Common myeloid progenitor, CD34-positive (primary cell): ENCODE measurements at places on chromosomes 12 and 14.

DNA sequence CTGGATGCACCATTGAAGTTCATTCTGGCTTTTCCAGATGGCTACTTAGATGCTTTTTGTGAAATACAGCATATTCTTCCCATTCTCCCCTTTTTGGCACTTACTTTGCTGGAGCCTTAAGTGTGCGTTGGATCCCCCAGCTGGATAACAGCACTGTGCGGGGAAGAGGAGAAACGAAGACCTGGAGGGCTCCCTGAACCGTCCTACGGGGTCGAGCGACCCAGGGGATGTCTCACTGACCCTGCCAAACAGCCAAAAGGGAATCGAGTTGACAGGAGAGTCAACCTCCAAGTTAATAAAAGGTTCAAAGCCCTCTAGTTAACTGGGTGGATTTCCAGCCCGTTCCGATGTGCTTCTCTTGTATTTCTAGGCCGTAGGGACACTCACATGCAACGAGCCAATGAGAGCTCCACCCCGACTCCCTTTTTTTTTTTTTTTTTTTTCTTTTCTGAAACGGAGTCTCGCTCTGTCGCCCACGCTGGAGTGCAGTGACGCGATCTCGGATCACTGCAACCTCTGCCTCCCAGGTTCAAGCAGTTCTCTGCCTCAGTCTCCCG, 1.0 kb upstream of the CAMKK2 start:
- DNase-seq = peak; percentile 38

- no peak for DNase-seq
These were observed 21.7 kb upstream of the JDP2 start for GRCh38 chr14:75406102-75406501.

- DNase-seq = peak; percentile 93
These were observed 17.5 kb downstream of the RAD51B start for GRCh38 chr14:67837011-67837624.

GRCh38 chr12:73531752-73532151, 1005.9 kb upstream of the ATXN7L3B start:
- peak; percentile 26 for DNase-seq

- peak; percentile 4 for DNase-seq
These were observed 162.4 kb upstream of the FSCB start for GRCh38 chr14:44669496-44669895.

GRCh38 chr12:57360468-57360867, 70.4 kb downstream of the R3HDM2 start:
- no peak for DNase-seq

GRCh38 chr14:35292770-35293561, 784 bp downstream of the PSMA6 start:
- no peak for DNase-seq

- DNase-seq = peak; percentile 74
These were observed 48.1 kb upstream of the BCL11B start for GRCh38 chr14:99320105-99320572.

GRCh38 chr14:66496911-66497310, 10.7 kb downstream of the CCDC196 start:
- DNase-seq = peak; percentile 74

- no peak for DNase-seq
These were observed 326.0 kb downstream of the PRKD1 start for GRCh38 chr14:29601616-29602015.

DNA sequence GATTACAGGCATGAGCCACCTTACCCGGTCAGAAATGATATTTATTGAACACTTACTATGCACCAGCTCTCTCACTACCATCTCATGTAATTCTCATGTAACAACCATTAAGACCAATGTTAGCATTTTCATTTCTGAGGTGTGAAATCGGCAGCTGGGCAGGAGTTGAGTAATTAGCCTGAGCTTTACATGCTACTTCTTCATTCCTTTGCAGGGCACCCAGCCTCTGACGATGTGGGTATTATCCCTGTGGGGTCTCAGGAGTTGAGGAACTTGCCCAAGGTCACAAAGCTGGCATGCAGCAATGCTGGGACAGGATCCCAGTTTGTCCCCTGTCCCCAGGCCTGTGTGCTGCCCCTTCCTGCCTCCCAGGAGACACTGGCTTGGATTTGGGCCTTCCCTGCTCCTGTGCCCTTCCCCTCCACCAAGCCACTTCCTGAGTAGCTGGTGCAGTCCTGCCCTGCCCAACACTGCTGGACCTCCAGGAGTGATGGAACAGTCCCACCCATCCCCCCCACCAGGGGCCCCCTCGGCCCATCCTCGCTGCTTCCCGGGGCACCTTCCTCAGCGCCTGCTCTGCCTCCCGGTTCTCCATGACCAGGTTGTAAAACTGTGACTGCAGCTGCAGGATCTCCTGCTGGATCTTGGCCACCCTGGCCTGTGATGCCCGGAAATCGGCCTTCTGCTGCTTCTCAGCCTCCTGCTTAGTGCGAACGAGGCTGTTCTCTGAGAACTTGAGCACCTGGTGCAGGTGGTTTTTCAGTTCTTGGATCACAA, 14.7 kb downstream of the RITA1 start:
- no peak for DNase-seq

DNA sequence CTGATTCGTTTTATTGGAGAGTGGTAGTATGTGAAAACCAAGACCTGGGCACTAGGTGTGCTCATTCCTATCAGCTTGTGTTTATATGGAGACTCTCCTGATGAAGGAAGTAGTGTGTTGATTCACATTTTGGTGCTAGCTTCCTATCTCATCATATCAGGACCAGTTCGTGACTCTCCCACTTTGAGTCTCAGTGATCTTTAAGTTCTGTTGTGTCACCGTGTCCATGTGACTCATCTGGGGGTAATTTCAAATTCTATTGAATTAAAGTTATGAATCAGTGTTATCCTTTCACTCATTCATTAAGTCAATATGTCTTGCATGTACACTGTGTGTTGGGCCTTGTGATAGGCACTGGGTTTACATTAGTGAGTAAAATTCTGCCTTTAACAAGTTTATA, 180.2 kb downstream of the CACNA1C start:
- DNase-seq = no peak

DNA sequence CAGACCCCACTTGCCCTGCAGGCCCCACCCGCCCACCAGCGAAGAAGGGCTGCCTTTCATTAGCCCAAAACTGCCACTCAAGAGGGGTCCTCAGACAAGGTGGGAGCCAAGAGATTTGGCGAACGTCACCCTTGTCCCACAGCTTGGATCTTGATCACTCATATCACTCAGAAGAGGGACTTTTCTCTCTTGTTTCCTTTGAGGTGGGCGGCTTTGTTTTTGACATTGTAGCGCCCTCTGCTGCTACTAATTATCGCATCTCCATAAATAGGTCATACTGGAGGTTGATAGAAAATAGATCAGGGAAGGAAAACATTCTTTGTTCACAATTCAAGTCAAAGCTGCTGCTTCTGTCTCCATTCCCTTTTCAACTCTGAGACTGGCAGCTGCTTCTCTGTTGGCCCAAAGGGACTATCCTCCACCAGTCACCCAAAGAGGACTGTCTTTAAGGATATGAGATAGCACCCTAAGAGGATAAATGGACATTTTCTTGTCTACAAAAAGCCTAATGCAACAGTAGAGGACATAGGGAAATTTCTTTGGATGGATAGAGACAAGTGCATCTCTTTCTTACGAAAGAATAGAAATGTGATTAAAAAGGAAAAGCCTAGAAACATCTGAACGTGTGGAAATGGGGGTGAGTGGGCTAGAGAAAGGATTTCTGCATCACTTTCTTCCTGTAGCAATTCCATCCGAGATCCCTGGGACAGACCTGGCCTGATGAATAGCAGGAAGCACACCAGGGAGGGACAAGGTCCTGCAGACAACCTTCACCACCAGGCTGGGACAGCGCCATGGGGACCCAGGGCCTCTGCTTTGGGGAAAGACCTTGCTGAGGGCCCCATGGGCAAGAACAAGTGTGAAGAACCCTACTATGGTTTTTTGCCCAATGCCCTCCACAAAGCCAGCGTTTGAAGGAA, 115.8 kb downstream of the DAD1 start:
- peak; percentile 87 for DNase-seq

DNA sequence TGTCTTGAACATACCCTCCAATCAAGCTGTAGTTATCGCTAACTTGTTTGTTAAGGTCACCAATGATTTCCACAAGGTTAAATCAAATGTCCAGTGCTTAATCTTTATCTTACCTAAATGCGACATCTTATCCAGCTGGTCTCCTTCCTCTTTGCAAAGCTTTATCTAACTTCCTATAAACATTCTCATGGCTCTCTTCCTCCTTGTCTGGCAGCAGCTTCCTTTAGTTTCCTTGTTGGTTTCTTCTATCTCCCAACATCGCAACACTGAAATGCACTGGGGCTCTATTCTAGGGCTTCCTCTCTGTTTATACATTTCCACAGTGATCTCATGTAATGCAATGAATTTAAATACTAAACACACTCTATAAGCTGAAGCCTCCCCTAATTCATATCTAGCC, 28.7 kb downstream of the UBE2N start:
- no peak for DNase-seq

- no peak for DNase-seq
These were observed 547 bp upstream of the PYGL start for GRCh38 chr14:50944647-50945413.

DNA sequence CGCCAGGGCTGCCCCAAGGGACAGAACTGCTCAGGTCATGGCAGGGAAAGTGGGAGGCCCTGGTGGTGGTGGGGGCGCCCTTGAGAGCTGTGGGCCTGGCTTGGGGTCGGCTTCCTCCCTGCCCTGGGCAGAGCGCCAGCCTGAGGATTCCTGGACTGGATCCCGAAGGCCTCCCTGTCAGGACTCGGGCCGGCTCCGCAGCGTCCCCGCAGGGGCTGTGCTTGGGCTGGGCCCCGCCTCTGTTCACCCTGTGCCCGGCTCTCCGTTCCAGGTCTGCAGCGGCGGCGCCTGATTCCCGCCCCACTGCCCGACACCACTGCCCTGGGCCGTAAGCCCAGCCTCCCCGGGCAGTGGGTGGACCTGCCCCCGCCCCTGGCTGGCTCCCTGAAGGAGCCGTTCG, 39.9 kb downstream of the KIF26A start:
- DNase-seq = no peak

GRCh38 chr12:37541356-37541755, 775.2 kb upstream of the ALG10B start:
- no peak for DNase-seq

DNA sequence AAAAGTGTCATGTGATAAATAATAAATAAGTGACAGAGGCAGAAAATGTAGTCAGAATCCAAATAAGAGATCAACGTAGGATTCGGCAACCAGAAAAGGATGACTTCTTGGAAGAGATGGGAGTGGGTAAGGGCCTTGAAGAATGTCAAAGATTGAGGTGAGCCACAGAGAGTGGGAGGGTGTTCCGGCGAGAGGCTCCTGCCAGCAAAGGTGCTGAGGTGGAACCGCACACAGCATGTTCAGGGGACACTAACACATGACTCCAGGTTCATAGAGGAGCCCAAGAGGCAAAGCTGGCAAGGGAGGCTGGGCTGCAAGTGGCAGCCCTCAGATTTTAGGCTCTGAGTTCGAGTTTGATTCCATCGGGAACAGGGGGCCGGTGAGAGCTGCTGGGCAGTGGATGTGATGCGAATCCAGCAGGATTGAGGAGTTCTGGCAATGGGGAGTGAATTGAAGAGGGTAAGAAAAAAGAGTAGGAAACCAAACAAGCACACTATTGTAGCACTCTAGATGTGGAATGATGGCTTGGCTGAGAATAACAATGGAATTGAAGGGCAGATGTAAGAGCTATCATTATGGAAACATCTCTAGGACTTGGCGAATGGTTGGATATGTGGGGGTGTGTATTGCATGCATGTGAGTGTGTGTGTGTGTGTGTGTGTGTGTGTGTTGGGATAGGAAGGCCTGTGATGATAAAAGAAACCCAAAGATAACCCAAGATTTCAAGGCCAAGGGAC, 36.5 kb downstream of the LRRC74A start:
- no peak for DNase-seq

- peak; percentile 40 for DNase-seq
These were observed 80.3 kb downstream of the ESRRB start for GRCh38 chr14:76456200-76456599.

DNA sequence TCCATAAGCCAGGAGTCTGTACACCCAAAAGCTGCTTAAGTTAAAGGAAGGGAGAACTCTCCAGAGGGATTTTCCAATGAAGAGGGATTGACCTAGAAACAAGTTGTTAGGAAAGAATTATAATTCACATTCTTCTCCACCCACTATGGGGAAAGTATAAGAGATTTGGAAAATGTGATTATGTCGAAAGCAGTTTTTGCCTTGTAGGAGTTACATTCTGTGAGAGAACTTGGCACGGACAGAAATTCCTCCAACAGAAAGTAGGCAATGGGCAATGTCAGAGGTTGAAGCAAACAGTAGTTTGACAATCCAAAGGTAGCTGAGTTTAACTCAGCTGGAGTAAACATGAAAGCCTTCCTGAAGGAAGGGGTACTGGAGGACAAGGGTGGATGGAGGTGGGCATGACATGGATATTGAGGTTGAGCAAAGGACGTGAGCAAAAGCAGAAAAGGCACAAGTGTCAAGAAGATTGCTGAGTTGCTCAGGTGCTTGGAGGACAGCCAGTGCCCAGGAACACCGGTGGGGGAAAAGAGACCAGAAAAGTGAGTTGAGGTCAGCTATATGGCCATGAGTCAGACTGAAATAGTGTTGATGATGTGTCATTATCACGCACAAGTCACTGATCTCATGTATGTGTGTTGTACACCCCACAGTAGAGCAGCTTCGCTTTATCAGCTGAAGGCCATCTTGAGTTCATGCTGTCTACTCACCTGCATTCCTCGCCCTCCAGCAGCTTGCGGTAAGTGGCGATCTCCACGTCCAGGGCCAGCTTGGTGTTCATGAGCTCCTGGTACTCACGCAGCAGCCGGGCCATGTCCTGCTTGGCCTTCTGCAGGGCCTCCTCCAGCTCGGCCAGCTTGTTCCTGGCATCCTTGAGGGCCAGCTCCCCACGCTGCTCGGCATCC, 4.0 kb downstream of the KRT5 start:
- DNase-seq = no peak

- no peak for DNase-seq
These were observed 13.9 kb upstream of the EGLN3 start for GRCh38 chr14:33964599-33965317.

DNA sequence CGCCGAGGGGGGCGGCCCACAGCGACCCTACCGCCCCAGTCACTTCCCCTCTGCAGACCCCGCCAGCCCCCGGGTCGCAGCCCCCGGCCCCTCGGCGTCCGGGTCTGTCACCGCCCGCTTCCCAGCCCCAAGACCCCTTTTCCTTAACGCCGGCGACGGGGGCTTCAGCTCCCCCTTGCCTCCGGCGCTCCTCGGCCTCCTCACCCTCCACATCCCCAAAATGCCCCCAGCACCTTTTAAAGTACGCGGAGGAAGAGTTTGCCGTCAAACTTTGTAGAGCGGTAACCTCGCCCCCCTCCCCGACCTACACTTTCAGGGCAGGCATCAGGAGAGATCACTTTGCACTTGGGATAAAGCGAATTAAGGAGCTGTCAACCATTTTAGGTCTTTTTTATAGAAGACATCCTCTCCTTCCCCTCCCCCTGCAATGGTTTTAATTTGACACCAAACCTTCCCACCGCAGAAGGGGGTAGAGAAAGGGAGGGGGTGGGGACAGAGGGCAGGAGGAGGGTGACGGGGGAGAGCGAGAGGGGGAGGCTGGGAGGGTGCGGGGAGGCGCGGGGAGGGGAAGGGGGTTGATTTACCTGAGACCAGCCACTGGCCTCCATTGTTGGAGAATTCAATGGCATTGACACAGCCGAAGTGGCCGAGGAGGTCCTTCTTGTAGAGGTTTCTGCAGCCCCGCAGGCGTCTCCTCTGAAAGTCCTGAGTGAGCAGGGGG, 578 bp downstream of the DCAF5 start:
- DNase-seq = peak; percentile 74

- no peak for DNase-seq
These were observed 6.7 kb downstream of the TAS2R43 start for GRCh38 chr12:11085419-11085818.
